Foreskin keratinocyte (primary cell): ENCODE measurements at places on chromosomes 6 and 20. TPM values are rescaled to one million over a fixed set of nuclear protein-coding genes. Genes with fewer than 3 reads are reported as not detected.

Gene LPA
- not detected in 2 replicates for total RNA-seq

Gene LY6G5C
- total RNA-seq, result 0.53 and 1.1 TPM in 2 replicates

Gene TRIM15
- total RNA-seq, result not detected in 2 replicates

Gene C20orf202
- not detected in 2 replicates for total RNA-seq

Gene TBCC
- total RNA-seq, result 22.5 and 24.6 TPM in 2 replicates

Gene CDSN
- 0.88 and 1.3 TPM in 2 replicates for total RNA-seq

Gene GJA1
- total RNA-seq, result 70.7 and 79.8 TPM in 2 replicates

Gene PROKR2
- not detected in 2 replicates for total RNA-seq

Gene DCBLD1
- total RNA-seq, result 25.9 and 26.5 TPM in 2 replicates

Gene ZC2HC1B
- not detected in 2 replicates for total RNA-seq

Gene UBE2V1
- total RNA-seq, result 79.8 and 81.9 TPM in 2 replicates

GRCh38 chr20:56249244-56249955, 868 bp downstream of the MC3R start:
- no peak for DNase-seq

- no peak for DNase-seq
Observed at GRCh38 chr6:115885636-115886366, 174.9 kb downstream of the FRK start.

DNA sequence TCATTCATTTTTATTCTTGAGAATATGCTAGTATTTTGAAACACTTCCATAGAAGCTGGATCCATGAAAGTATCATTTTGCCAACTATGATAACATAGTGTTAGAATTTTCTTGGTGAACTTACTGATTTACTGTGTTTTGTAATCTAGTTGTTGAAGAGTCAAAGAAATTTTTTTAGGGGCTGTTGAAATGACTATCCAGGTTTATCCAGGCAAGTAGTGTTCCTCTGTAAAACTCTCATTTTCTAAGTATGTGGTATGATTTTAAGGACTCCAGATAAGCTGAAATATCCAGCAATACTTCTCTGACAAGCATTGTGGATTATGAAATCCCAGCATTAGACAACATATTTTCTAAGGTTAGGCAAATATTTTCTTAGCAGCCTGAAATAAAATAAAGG, 95.9 kb downstream of the GRIK2 start:
- no peak for DNase-seq

- no peak for DNase-seq
Observed at GRCh38 chr6:74404366-74404765, 708.4 kb downstream of the CD109 start.

DNA sequence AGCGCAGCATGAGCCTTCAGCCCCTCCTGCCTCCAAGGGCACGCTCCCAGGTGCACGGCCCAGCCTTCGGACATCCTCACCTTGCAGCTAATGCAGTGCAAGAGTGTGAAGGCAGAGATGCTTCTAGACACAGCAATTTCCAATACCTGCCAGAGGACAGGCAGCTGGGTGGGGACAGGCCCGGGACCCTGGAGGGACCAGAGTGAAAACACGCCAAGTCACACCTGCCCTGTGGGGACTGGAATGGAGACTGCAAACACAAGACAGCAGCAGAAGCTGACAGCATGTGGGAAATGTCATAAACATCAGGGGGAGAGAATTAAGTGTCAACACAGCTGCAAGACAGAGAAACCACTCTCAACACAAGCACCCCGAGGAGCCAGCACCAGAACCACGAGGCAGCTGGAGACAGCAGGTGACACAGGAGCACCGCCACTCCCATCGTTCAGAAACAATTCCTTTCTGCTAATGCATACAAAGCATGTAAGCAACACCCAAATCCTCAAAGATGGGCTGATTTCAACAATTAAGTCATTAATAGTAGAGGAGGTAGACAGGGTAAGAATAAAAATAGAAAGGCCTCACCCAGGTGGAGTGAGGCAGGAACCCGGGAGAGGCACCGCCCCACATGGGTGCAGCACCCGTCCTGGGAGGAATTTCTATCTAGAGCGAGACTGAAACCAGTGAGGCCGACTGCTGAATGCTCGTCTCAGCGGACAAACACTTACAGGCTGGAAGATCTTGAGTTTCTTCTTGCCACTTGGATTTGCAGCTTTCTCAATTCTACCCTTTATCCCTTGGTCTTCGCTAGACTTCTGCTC, 17.1 kb downstream of the DIDO1 start:
- no peak for DNase-seq

- no peak for DNase-seq
Observed at GRCh38 chr20:54608039-54608745, 132.8 kb downstream of the DOK5 start.

GRCh38 chr6:43984442-43985321, 142.6 kb downstream of the MRPL14 start:
- DNase-seq, result no peak

DNA sequence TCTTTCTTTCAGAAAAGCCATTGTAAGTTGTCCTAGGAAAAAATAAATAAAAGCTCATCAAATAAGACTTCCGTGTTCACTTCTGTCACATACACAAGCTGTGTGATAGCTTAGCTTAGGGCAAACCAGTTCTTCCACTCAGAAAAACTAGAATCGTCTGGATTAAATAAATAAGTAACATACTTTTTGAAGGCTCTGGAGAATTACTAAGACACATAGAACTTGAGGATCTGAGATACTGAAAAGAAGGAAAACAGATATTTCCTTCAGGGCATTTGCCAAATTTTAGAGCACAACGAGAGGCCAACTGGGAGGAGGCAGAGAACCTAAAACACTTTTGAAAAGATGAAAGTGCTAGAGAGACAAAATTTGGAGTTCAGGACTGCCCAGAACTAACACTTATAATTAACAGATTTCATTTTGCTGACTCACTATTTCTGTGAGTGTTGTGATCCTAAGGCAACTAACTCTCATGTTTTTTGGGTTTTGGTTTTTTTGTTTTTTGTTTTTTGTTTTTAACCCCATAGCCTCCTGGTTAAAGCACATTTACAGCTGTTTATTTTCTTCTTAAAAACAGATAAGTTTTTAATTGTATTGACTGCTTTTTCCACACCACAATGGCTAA, 38.7 kb upstream of the THEMIS start:
- DNase-seq, result no peak

- no peak for DNase-seq
Observed at GRCh38 chr6:157966589-157966977, 15.1 kb upstream of the SYNJ2 start.

DNA sequence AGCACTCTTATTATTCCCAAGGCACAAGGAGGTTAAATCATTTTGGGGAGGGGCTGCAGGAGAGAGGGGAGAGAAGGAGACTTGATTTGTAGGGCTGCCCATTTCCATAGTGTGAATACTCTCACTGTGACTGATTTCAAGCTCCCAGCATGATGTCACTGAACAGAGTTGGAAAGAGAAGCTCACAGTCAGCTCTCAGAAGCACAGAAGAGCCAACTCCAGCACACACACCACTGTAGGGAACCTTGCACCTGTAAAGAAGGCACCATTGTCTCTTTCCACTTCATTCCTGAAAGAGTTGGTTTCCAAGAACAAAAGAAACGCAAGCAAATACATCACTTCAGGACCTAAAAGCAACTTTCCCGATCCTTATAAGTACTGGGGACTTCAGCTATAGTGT, 12.7 kb upstream of the STK35 start:
- no peak for DNase-seq

DNA sequence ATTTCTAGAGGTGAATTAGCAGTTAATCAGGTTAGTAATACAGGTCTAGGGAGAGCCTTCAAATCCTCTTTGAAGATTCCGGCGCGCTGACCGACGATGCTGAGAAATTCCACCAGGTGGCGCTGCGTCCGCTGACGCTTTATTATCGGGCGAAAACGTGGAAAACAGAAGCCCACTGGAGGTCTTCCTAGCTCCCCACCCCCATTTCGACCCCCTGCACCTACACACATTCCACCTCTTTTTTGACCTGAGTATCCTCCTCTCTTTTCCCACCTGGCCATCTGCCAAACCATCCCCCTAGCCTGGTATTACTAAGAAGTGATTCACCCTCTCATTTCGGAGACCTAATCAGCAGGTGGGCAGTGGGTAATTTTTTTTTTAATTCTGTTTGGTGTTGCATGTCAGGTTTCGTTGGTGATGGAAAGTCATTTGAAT, 65.4 kb upstream of the RIN2 start:
- DNase-seq, result peak; percentile 19

- DNase-seq, result peak; percentile 85
Observed at GRCh38 chr20:45036044-45036755, 64.7 kb downstream of the KCNS1 start.

DNA sequence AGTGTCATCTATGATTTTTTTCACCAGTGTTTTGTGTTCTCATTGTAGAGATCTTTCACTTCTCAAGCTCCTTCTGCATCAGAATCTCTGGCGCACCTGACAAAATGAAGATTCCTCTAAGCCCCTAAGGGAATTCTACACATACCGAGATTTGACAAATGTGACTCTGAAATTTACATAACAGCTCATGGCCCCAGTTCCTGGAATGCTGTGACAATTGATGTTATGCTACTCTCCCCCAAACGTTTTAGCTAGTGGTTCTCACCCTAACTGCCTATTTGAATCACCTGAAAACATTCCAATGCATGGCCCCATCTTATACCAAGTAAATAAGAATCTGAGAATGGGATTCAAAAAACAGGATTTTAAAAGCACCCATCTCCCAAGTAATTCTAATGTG, 162.1 kb upstream of the FKBP1C start:
- DNase-seq, result no peak

DNA sequence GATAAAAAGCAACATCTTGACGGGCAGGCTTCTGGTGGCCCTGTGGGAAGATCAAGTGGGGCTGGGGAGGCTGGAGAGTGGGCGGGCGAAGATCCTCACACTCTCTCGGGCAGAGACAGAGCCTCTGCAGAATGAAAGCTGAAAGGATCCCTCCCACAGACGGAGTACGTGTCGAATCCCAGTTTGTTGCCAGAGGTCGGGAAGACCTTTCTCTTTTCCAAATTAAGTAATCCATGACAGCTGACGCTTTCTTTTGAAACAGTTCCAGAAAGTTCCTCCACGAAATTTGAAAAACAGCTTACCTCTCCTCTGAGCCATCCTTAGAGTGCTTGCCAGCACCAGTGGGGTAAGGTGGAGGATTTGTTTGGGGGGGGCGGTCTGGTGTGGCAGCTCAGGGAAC, 155.6 kb upstream of the SMLR1 start:
- no peak for DNase-seq

- no peak for DNase-seq
Observed at GRCh38 chr6:107108201-107108890, 7.0 kb downstream of the BEND3 start.

- DNase-seq, result no peak
Observed at GRCh38 chr6:13787137-13787536, 27.2 kb downstream of the MCUR1 start.
